ENCODE measurements at places on chromosomes 6 and 20.

DNA sequence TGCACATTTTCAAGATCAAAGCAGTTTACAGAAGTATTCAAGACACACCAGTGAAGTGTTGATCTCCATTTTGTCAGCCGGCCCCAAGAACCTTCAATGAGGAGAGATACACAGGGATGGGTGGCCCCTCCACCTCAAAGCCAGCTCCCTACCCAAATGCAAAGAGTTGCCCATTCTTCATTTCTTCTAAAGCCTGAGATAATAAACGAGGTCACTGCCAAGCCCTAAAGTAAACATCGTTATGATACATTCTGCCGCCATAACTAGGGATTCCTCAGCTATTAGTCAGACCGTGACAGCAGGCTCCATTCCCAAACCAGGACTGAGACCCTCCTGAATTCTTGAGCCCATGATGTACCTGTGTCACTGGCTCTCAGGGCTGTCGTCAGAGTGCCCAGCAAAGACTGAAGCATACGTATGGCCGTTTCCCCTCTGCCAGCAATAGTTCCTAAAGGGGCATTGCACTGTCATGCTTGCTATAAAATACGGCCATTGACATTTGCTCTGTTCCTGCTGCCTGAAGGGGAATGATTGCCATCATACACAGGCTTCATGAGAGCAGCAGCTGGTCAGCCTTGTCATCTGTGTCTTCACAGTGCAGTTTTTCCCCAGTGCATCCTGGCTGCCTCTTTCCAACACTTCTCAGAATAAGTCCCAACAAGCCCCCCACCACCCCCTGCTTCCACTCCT lies 41.7 kb downstream of the ISM1 start:
- no peak for DNase-seq

DNA sequence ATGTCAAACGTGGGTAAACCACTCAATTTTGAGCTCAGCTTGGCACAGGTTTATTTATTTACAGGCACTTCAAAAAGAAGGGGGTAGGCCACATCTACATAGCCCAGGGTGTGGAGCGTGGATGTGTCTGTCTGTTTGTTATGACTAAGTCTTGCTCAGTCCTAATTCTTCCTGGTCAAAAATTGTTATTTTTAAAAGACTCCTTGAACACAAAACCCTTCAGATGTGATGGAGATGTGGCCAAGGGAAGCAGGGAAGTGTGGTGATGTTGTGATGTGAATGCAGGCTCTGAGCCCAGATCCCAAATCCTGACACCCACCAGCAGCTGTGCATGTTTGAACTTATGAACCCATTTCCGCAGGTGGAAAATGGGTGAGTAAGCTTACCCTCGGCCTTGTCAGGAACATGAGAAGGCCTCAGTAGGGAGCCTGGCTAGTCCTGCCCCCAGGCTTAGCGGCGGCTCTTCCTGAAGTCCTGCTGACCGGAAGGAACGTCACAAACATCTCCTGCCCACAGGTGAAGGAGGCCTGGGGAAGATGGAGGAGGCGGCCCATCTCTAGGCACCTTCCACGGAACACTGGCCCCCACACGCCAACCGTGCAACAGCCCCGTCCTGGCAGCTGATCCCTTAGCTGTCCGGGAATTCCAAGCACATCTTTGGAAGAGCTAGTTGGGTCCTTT lies 119.7 kb downstream of the MYLK4 start:
- no peak for DNase-seq

DNA sequence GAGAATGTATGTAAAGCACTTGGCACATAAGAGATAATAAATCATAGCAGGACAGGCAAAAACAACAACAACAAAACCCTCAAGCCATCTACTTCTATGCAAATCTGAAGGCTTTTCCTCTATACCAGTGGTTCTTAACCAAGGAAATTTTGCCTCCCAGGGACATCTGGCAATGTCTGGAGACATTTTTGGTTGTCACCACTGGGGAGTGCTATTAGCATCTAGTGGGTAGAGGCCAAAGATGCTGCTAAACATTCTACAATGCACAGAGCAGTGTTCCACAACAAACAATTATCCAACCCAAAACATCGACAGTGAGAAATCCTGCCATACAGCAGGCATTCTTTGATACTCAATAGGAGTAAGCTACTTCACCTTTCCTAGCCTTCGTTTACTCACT lies 28.2 kb downstream of the NDRG3 start:
- no peak for DNase-seq

- DNase-seq: no peak
Observed at GRCh38 chr6:125008957-125009356, 46.7 kb downstream of the RNF217 start.

DNA sequence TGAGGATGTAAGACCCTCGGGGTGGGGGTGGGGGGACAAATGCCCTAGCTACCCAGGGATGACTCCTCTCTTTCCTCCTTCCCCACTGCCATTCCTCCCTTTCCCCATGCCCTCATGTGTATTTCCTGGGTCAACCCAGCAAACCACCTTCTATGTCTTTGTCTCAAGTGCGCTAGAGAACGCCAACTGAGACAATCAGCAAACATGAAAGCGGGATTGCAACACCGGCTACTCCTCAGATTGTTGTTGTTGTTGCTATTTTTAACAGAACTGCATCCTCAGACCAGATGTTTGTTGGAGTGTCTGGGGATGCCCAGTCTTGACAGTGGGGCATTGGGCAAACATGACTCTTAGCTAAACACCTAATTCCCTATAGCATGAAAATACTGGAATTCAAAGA lies 39.3 kb upstream of the HIVEP1 start:
- DNase-seq: no peak

GRCh38 chr6:155075930-155076695 lies 81.0 kb downstream of the TIAM2 start:
- no peak for DNase-seq

DNA sequence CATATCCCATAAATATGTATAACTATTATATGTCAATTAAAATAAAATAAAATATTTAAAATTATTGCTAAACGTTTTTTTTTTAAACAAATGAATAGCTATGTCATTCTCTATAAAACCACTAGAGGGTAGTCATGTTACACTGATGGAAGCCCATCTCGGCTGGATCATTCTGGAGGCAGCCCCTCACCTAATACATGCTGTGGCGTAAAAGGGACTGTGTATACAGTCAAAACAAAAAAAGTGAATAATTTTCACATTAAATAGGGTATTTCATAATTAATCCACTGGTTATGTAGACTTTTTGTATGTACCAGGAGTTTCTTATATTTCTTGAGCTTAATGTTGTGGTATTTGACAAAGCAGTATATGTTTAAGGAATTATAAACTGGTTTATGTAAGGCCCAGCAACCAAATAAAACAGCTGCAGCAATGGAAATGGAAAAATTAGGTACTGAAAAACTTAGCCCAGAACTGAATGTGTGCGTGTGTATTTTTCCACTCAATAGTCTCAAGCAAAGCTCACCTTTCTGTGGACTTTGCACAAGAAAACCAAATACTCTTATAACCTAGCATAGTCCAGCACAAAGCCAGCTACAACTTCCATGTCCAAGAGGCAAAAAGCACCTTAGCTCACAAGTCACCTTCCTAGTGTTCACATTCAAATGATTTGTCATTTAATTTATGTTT lies 81.7 kb downstream of the COL9A1 start:
- no peak for DNase-seq

DNA sequence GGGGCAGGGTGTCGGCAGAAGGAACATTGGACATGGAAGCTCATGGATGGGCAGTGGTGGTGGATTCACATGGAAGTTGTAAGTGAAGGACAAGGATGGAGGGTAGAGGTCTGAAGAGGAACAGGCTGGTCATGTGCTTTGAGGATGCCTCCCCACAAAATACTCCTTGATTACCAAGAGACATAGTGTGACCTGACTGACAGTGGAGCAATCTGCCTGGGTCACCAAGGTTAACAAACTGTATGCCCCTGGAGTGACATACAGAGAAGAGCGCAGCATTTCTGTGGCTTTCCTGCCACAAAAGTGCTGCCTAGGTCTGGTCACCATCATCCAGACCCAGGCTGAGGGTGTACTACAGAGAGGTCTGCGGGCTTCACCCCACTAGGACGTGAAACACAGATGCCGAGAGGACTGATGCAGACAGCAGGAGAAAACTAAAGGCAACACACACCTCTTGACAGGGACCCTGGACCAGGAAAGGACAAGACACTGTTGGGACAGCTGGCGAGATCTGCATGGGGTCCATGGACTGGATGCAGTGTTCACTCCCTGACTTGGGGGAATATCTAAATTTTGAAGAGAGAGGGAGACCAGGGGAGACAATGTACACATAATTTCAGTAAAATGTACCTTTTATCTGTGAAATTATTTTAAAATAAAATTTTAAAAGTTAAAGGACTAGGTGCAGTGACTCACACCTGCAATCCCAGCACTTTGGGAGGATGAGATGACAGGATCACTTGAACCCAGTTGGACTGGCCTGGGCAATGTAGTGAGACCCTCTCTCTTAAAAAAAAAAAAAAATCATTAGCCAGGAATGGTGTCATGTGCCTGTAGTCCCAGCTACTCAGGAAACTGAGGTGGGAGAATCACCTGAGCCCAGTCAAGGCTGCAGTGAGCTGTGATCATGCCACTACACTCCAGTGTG lies 64.9 kb downstream of the CSE1L start:
- DNase-seq: no peak

DNA sequence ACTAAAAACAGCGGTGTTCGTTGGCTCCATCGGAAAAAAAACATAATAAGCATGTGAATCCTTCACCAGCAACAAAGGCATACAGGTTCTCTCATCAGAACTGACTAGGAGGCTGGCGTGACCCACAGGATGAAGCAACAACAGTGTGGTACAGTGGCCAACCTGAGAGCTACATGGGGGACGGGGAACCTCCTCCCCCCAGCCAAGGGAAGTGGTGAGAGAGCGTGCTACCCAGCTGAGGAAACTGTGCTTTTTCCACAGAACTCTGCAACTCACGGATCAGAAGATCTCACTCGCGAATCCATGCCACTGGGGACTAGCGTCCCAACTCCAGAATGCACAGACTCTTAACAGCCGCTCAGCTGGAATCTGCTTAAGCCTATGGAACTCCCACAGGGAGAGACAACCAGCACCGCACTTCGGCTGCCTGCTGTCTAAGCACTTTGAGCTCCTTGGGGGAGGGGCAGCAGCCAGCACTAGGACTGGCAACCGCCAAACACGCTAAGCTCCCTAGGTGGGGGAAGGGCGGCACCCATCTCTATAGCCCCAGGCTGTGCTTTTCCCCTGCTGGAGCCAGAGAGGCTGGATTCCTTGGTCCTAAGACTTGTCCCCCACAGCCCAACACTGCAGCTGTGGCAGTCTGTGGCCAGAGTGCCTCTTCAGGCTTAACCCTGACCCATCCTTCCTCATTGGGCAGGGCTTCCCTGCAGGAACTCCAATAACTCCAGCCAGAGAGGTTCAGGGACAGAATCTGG lies 538.3 kb upstream of the BTBD3 start:
- peak; percentile 98 for DNase-seq

- no peak for DNase-seq
Observed at GRCh38 chr6:11208854-11209253, 23.6 kb downstream of the NEDD9 start.

DNA sequence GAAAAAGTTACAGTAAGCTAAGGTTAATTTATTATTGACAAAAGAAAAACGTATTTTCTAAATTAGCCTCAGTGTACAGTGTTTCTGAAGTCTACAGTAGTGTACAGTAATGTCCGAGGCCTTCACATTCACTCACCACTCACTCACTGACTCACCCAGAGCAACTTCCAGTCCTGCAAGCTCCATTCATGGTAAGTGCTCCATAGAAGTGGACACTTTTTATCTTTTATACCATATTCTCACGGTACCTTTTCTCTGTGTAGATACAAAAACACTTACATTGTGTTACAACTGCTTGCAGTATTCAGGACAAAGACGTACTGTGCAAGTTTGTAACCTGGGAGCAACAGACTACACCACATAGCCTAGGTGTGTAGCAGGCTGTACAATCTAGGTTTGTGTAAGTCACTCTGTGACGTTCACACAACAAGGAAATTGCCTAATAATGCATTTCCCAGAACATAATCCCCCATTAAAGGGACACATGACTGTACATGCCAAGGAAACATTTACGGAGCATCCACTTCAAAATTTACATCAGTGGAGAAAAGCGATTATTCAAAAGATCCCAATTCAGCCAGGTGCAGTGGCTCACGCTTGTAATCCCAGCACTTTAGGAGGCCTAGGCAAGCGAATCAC lies 133.4 kb downstream of the BANF2 start:
- DNase-seq: no peak

- DNase-seq: no peak
Observed at GRCh38 chr6:232982-233640, 59.2 kb upstream of the DUSP22 start.

- DNase-seq: no peak
Observed at GRCh38 chr6:40399888-40400457, 187.2 kb downstream of the LRFN2 start.

- no peak for DNase-seq
Observed at GRCh38 chr6:36025932-36026327, 1.5 kb upstream of the SLC26A8 start.

DNA sequence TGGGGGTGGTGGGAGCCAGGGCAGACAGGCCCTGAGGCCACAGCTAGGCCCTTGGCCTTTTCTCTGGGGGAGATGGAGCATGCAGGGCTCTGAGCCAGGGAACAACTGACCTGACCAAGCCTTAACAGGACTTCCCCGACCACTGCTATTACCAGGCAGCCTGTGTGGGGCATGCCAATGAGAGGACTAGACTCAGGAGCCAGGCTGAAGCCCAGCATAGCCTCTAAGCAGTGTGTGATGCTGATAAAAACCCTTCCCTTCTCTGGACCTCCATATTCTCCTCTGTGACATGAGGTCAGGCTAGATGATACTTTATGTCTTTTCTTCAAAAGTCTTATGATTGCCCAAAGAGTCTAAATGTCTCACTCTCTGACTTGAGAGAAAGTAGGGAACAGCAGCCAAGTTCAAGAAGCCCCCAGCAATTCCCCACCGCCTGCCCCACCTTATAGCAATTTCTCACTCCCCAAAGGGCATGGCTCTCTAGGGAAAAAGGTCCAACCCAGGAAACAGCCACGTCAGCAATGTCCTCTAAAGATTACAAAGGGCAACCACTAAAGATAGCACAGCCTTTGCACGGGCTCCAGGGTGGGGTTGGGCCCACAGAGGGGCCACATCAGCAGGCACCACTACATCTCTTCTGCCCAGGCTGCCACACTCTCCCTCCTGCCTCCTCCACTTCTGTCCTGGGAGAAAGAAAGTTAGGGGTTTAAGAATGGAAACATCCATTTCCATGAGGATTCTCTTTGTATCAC lies 71.3 kb downstream of the TRERF1 start:
- DNase-seq: no peak

DNA sequence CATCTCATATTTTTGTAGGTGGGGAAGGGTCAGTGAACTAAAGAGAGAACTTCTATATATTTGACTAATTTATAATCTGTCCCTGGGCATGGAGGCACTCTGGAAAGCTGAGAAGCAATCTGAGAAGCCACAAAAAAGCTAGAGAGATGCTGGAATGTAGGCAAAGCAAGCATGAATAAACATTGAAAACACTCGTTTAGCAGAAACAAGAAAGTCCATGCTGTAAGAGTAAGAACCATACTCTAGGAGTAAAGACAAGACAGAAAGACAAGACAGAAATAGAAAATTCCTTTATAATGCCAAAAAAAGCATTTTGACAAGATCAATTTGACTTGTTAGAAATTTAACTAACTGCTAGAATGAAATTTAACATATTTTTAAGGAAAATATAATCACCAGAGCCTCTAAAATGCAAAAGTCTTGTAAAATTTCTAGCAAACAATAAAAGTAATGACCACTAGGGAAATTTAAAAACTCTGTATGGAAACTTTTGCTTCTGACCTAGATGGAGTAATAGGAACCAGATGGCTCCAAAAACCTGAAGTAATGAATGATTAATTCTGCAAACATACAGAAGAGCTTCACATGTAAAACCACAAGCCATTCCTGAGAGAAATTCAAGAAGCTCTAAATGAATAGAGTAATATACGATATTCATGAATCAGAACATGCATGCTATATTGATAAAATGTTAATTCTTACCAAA lies 625.7 kb upstream of the PTCHD4 start:
- no peak for DNase-seq
